Sigmoid colon (tissue), 7 donors: ENCODE measurements at places on chromosomes 16 and 17.

GRCh38 chr16:79519448-79519847 lies 81.1 kb downstream of the MAF start:
- peak; percentile 71 for DNase-seq
- H3K4me1 ChIP-seq = no peaks in the 10 kb centered on the region
- H3K27ac ChIP-seq = no peak overlapping the region

DNA sequence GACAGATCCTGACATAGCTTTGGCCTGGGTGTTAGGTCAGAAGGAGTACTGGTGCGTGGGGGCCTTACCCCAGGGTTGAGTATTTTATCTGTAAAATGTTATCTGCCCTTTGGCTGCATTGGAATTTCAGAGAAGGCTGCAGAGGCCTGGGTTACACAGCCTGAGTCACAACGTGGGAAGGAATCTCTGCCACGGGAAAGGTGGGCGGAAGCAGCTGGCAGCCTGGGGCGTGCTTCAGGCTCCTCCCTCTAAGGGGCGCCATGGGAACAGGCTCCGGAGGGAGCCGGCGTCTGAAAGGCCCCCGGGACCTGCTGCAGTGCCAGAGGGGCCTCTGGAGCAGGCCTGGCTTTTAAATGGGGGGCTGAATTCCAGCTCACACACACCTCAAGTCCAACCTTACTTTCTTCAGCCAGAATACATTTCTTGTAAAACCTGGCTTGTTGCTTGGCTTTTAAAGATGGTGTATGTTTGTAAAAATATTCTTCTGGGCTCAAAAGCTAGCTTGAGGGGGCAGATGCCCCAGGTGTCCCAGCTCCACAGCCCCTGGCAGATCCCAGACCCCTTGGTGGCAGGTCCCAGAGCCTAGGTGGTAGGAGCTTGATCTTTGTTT lies 142.2 kb downstream of the RAB11FIP4 start:
- H3K4me1 ChIP-seq = peaks cover 20% of the 10 kb centered on the region
- DNase-seq = no peak
- no peak overlapping the region for H3K27ac ChIP-seq
- no peaks in the 10 kb centered on the region for H3K27me3 ChIP-seq
- H3K4me3 ChIP-seq = no peak overlapping the region
- H3K36me3 ChIP-seq = no peaks in the 10 kb centered on the region

DNA sequence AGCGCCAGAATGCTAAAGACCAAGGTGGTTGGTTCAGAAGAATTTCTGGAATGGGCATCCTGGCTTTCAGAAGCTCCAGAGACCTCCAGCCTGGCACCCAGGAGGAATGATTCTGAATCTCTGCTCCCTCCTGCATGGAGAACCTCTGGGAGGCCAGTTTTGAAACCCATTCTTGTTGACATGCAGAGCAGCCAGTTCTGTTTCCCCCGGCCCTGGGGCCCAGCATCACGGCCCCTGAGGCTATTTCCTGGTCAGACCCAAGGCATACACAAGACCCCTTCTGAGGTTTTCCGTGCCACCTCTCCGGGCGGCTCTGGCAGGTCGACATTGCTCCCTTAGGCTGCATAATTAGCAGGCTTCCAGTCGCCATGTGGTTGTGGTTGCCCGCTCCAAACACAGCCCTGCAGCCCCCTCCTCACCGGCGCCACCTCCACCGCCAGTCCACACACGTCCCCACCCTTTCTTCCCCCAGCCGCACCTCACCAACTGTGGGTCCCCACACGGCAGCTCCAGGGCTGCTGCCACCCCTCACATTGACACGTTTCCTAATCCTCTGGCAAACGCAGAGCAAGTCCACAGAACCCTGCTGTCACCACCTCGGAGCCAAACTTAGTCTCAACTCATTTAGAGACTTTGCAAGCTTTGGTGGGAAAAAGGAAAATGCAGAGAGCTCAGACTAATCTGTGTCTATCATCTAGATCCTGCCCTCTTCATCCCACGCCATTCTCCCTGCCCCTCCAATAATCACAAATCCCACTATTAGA lies 367.1 kb downstream of the SOX9 start:
- H3K4me1 ChIP-seq = no peaks in the 10 kb centered on the region
- no peak for DNase-seq
- H3K4me3 ChIP-seq = no peak overlapping the region

- no peak for DNase-seq
- no peaks in the 10 kb centered on the region for H3K27me3 ChIP-seq
- H3K4me3 ChIP-seq = no peak overlapping the region
- H3K36me3 ChIP-seq = no peaks in the 10 kb centered on the region
- no peak overlapping the region for H3K27ac ChIP-seq
Measured at GRCh38 chr16:1775846-1776671, 3.1 kb upstream of the MRPS34 start.

- H3K27ac ChIP-seq = no peak overlapping the region
- no peak overlapping the region for H3K4me3 ChIP-seq
- H3K4me1 ChIP-seq = no peaks in the 10 kb centered on the region
- H3K36me3 ChIP-seq = no peaks in the 10 kb centered on the region
- no peak for DNase-seq
- H3K27me3 ChIP-seq = no peaks in the 10 kb centered on the region
Measured at GRCh38 chr16:30041841-30042240, 10.8 kb upstream of the TLCD3B start.

GRCh38 chr17:7497228-7497627 lies 13.1 kb downstream of the POLR2A start:
- no peaks in the 10 kb centered on the region for H3K27me3 ChIP-seq
- no peaks in the 10 kb centered on the region for H3K4me1 ChIP-seq
- no peak overlapping the region for H3K4me3 ChIP-seq
- H3K27ac ChIP-seq = no peak overlapping the region
- H3K36me3 ChIP-seq = peaks cover 39% of the 10 kb centered on the region

- no peak overlapping the region for H3K27ac ChIP-seq
- H3K36me3 ChIP-seq = no peaks in the 10 kb centered on the region
- no peaks in the 10 kb centered on the region for H3K27me3 ChIP-seq
- H3K4me1 ChIP-seq = no peaks in the 10 kb centered on the region
Measured at GRCh38 chr17:31678431-31678830, 180.6 kb downstream of the COPRS start.

GRCh38 chr16:9050102-9050830 lies 41.2 kb upstream of the HAPSTR1 start:
- no peaks in the 10 kb centered on the region for H3K36me3 ChIP-seq
- no peak overlapping the region for H3K4me3 ChIP-seq
- no peak overlapping the region for H3K27ac ChIP-seq
- no peaks in the 10 kb centered on the region for H3K27me3 ChIP-seq
- H3K4me1 ChIP-seq = peaks cover 11% of the 10 kb centered on the region
- no peak for DNase-seq

DNA sequence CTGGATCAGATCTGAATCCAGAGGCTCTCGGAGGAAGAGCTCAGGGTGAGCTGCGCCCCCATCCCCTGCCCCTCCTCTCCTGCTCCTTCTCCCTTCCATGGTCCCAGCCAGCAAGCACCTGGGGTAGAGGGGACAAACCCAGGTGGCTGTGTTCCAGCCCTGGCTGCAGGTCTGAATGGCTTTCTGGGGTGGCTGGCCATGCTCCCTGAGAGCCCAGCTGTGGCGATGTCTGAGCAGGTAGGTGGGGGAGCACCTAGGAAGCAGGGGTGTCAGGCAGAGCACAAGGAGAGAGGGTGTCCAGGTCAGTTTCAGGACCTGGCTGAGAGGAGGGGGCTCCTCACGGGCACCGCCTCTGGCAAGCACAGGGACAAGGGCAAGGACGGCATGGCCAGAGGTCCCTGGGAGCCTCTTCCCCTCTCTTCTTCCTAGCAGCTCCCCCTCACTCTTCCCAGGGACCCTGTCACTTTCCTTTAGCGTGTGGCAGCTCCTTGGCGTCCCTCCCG lies 310.0 kb downstream of the SEC14L1 start:
- H3K4me1 ChIP-seq = peaks cover 93% of the 10 kb centered on the region
- no peak for DNase-seq
- H3K27me3 ChIP-seq = no peaks in the 10 kb centered on the region

DNA sequence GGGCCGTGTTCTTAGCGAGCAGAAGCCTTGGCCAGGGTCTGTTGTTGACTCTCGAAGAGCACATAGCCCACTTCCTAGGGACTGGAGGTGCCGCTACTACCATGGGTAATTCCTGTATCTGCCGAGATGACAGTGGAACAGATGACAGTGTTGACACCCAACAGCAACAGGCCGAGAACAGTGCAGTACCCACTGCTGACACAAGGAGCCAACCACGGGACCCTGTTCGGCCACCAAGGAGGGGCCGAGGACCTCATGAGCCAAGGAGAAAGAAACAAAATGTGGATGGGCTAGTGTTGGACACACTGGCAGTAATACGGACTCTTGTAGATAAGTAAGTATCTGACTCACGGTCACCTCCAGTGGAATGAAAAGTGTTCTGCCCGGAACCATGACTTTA lies 18.5 kb downstream of the RSPRY1 start:
- H3K4me1 ChIP-seq = no peaks in the 10 kb centered on the region
- peaks cover 53% of the 10 kb centered on the region for H3K36me3 ChIP-seq
- DNase-seq = no peak
- H3K27ac ChIP-seq = no peak overlapping the region
- H3K4me3 ChIP-seq = no peak overlapping the region

GRCh38 chr16:68752602-68753001 lies 15.5 kb downstream of the CDH1 start:
- H3K27me3 ChIP-seq = no peaks in the 10 kb centered on the region
- DNase-seq = no peak
- H3K27ac ChIP-seq = no peak overlapping the region
- H3K4me1 ChIP-seq = no peaks in the 10 kb centered on the region
- no peak overlapping the region for H3K4me3 ChIP-seq

DNA sequence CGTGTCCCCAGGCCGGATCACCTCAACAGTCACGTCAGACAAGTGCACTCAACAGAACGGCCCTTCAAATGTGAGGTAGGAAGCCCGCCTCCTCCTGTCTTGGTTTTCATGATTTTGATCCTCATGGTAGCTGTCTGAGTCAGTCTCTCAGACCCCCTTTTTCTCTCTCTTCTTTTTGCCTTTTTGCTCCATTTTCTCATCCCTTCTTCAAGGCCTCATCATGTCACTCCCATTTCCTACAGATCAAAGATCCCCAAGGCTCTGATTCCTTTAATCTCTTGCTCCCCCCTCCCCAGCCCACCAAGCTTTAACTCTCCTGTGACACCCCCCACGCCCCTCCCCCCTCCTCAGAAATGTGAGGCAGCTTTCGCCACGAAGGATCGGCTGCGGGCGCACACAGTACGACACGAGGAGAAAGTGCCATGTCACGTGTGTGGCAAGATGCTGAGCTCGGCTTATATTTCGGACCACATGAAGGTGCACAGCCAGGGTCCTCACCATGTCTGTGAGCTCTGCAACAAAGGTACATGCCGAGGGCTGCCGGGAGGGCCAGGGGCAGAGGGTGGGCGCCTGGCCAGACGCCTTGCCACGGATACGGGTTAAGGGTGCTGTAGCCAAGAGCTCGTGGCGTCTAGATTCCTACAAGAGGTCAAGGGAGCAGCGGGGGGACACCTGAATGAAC lies 2.0 kb downstream of the MAZ start:
- peaks cover 71% of the 10 kb centered on the region for H3K4me1 ChIP-seq
- H3K36me3 ChIP-seq = peaks cover 22% of the 10 kb centered on the region
- peak overlapping the region; percentile 41 for H3K4me3 ChIP-seq
- DNase-seq = no peak
- H3K27ac ChIP-seq = peak overlapping the region; percentile 97

GRCh38 chr16:71873199-71873598 lies 10.8 kb downstream of the ZNF821 start:
- H3K36me3 ChIP-seq = no peaks in the 10 kb centered on the region
- H3K27ac ChIP-seq = no peak overlapping the region
- no peaks in the 10 kb centered on the region for H3K27me3 ChIP-seq
- H3K4me3 ChIP-seq = no peak overlapping the region

GRCh38 chr16:20249211-20249610 lies 78.1 kb downstream of the GP2 start:
- no peak overlapping the region for H3K4me3 ChIP-seq
- H3K36me3 ChIP-seq = no peaks in the 10 kb centered on the region
- no peaks in the 10 kb centered on the region for H3K27me3 ChIP-seq

DNA sequence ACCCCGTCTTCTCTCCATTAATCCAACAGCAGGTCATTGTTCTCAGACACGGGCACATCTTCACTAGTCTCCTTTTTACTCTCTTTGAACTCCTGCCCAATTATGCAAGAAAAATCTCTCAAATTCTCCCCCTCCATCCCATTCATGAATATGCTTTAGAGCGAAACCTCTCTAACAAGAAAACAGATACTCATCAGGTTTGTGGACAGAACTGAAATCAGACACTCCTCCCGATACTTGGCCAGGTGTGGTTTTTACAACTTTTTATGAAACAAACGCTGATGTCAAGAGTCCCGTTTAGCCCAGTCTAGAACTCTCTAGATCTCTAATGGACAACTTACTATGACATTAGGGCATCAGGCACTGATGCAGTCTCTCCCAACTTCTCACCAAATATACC lies 40.9 kb downstream of the PIK3R5 start:
- no peaks in the 10 kb centered on the region for H3K36me3 ChIP-seq
- H3K4me1 ChIP-seq = no peaks in the 10 kb centered on the region
- H3K4me3 ChIP-seq = no peak overlapping the region

DNA sequence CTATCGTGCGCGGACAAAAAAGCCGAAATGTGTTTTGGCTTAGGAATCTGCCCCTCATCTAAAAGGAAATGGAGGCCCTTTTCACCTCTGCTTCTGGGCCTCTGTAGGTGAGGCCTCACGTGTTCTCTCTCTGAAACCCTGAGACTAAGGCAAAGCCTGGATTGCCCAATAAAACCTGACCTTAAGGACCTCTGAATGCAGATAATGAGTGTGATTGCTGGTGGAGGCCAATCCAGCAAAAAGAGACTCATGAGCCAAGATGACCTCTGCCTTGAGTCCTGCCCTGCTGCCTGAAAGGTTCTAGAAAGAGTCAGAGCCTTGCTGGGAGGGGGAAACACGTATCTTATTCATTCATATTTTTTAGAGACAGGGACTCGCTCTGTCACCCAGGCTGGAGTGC lies 44.5 kb upstream of the ABR start:
- no peak overlapping the region for H3K27ac ChIP-seq
- no peaks in the 10 kb centered on the region for H3K36me3 ChIP-seq
- no peak for DNase-seq

- H3K27me3 ChIP-seq = no peaks in the 10 kb centered on the region
- DNase-seq = no peak
- H3K27ac ChIP-seq = no peak overlapping the region
- no peaks in the 10 kb centered on the region for H3K4me1 ChIP-seq
- no peak overlapping the region for H3K4me3 ChIP-seq
Measured at GRCh38 chr17:65966072-65966695, 225.7 kb downstream of the CEP112 start.

DNA sequence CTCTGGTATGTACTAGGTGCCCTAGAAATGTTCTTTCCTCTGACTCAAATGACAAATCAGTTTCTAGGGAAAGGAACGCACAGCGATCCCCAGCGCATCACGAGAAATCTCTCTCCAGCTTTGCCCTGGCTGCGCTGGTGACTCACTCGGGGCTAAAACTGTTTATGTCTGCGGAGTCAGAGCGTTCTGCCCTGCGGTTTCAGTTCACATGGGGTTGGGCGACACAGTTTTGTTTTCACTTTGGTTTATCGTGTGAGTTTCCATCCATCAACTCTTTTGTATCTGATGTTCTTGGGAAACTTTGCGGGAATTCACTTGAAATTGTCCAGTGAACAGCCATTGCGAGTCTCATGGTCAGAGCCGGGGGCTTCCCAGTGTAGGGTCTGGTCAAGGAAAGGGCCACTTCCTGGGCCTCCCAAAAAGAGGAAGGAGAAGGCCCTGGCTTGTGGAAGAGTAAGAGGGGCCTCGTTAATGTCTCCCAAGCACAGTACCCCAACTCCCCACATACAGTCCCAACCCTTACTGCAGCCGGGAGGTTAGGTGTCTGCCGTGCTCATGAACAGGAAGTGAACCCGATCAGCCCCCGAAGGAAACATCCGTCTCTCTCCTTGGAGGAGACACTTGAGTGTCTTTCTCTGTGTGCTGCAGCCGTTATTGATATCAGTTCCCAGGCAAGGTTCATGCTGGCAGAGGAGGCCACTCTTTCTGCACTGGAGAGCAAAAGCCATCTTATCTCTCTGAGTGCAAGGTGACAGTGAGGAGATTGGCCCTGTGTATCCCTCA lies 643.2 kb downstream of the WWOX start:
- H3K4me1 ChIP-seq = no peaks in the 10 kb centered on the region
- H3K27ac ChIP-seq = no peak overlapping the region
- no peaks in the 10 kb centered on the region for H3K36me3 ChIP-seq
